ENCODE measurements at places on chromosomes 5 and 9. TPM values are rescaled to one million over a fixed set of nuclear protein-coding genes. Genes with fewer than 3 reads are reported as not detected.
A peak's percentile ranks its signal among the peaks of the same experiment; 100 is the strongest.

GRCh38 chr9:91403665-91404543, 19.7 kb downstream of the NFIL3 start:
- DNase-seq: no peak
- no peak overlapping the region for H3K4me3 ChIP-seq
- H3K27ac ChIP-seq: no peak overlapping the region
- no peaks in the 10 kb centered on the region for H3K4me1 ChIP-seq

DNA sequence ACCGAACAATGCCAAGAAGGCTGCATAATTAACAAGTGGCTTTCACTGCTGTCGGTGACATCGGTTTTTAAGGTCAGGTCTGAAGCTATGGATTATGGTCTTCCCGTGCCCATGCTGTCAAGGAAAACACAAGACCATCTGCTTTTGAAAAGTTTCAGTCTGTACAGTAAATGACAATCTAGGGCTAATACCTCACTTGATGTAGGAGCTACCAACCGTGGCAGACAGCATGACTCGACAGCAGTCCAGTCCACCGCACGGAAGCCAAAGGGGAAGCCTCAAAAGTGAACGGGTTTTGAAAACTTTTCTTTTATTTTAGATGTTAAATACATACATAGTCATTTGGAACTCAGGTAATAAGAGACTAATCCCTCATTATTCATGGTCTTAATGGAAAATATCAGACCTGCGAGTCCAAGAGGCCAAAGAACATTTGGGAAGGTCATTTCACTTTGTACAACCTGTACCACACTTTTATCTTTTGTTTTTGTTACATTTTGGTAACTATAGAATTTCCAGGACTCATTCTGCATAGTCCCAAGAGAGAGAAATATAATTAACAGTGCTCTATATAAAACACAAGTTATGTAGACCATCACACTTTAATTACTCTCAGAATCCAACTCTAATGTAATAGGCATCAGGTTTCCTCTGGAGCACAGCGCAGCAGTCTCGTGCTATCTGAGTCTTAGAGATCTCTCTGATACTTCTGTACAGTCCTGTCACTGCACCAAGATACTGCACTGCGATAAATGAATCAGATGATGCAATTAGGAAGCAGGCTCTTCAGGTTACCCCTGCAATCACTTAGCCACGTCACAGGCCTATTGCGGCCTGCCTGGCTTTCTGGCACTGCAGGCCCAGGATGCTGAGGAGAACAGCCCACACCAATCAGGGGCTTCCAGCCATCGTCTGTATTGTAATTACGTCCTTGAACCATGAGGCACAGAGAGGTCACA, 184.9 kb downstream of the FANCC start:
- H3K4me1 ChIP-seq: no peaks in the 10 kb centered on the region
- no peak for DNase-seq
- H3K4me3 ChIP-seq: no peak overlapping the region
- no peak overlapping the region for H3K27ac ChIP-seq

DNA sequence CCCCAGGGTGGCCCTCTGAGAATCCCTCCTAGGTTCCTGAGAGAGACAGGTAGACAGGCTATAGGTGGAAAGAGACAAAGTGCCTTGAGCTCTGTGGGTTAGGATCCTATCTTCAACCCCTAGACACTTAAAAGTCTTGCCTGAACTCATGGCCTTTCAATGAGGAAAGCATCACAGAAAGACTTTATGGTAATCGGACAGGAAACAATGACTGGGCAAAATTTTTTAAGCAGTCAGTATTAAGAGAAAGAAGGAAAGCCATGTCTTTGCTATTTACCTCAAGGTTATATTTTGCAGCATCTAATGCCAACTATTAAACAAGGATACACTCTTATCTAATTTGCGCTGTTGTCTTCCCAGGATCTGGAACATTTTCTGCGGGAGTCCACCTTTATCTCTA, 93.2 kb downstream of the PCSK1 start:
- no peaks in the 10 kb centered on the region for H3K27me3 ChIP-seq
- DNase-seq: no peak
- H3K36me3 ChIP-seq: no peaks in the 10 kb centered on the region
- H3K4me3 ChIP-seq: no peak overlapping the region
- H3K4me1 ChIP-seq: peaks cover 33% of the 10 kb centered on the region

DNA sequence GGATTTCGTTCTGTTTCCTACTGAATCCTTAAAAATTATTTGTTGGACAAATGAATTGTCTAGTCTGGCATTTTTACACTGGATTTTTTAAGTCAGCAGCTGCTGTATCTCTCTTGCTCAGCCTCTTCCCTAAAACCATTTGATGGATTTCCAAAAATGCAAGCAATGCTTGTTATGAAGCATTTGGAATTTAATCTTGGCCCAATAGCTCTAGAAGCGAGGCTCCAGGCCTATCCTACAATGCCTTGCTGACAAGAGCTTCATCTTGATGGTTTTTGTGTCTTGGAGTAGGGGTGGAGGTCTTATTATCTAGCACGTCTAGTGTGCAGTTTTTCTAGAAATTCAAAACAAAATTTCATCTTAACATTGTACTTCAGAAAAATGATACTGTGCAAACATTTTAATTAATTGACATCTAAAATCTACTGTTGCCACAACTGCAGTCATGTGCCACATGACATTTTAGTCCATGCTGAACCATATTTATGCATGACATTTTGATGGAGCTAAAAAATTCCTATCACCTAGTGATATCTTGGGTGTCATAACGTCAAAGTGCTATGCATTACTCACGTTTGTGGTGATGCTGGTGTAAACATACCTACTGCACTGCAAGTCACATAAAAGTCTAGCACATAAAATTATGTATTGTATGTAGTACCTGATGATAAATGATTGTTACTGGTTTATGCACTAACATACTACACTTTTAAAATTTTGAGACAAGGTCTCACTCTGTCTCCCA, 5.9 kb upstream of the RAD23B start:
- no peak for DNase-seq
- H3K36me3 ChIP-seq: no peaks in the 10 kb centered on the region
- no peaks in the 10 kb centered on the region for H3K27me3 ChIP-seq
- no peak overlapping the region for H3K27ac ChIP-seq
- no peak overlapping the region for H3K4me3 ChIP-seq

DNA sequence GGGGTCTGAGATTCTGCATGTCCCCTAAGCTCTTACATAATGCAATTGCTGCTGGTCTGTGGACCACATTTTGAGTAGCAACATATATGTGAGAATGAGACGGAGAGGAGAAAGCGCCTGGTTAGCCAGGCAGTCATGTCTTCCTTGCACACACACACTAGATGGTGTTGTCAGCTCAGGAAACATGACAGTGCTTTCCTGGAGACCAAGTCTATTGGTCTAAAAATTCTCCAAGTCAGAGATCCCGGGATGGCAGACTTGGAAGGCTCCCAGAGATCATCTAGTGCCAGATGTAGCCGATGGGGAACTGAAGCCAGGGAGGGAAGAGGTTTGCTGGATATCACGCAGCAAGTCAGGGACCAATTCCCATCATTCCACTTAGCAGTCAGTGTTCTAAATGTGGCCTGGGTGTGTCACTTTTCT, 53.4 kb downstream of the GALNT12 start:
- peak; percentile 97 for DNase-seq
- H3K27ac ChIP-seq: peak overlapping the region; percentile 54
- no peaks in the 10 kb centered on the region for H3K36me3 ChIP-seq

- H3K4me3 ChIP-seq: no peak overlapping the region
- DNase-seq: no peak
- H3K4me1 ChIP-seq: peaks cover 42% of the 10 kb centered on the region
- H3K27me3 ChIP-seq: no peaks in the 10 kb centered on the region
Observed at GRCh38 chr9:27150746-27151406, 41.9 kb downstream of the TEK start.

The GAPT gene
- total RNA-seq: not detected

The SOHLH1 gene
- total RNA-seq: not detected

Measured in esophagus muscularis mucosa (tissue), 4 donors.